ENCODE measurements at places on chromosomes 16 and 17. TPM values are rescaled to one million over a fixed set of nuclear protein-coding genes. Genes with fewer than 3 reads are reported as not detected.

DNA sequence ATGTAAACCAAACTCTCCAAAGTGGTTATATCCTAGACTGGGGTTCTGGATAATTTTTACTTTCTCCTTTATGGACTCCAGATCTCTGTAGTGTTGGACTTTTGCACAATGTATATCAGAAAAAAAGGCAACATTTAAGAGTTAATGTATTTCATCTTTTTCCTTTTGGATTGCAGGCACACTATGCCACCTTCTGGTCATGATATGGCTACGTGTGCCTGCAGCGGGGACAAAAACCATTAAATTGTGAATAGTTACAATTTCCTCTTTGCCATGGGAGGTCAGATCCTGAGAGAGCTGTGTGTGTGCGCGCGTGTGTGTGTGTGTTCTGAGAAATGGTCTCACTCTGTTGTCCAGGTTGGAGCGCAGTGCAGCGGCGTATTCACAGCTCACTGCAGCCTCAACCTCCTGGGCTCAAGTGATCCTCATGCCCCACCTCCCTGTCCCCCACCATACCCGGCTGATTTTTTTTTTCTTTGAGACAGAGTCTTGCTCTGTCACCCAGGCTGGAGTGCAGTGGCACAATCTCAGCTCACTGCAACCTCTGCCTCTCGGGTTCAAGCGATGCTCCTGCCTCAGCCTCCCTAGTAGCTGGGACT is 4.3 kb upstream of the SGF29 start:
- no peak overlapping the region for H3K4me3 ChIP-seq
- H3K27me3 ChIP-seq, result peaks cover 7% of the 10 kb centered on the region
- H3K36me3 ChIP-seq, result no peaks in the 10 kb centered on the region
- DNase-seq, result peak; percentile 53
- no peak overlapping the region for H3K27ac ChIP-seq
- 0 out of 2 replicates have a peak, but pooled peaks cover under 1% of the 10 kb centered on the region for H3K4me1 ChIP-seq

DNA sequence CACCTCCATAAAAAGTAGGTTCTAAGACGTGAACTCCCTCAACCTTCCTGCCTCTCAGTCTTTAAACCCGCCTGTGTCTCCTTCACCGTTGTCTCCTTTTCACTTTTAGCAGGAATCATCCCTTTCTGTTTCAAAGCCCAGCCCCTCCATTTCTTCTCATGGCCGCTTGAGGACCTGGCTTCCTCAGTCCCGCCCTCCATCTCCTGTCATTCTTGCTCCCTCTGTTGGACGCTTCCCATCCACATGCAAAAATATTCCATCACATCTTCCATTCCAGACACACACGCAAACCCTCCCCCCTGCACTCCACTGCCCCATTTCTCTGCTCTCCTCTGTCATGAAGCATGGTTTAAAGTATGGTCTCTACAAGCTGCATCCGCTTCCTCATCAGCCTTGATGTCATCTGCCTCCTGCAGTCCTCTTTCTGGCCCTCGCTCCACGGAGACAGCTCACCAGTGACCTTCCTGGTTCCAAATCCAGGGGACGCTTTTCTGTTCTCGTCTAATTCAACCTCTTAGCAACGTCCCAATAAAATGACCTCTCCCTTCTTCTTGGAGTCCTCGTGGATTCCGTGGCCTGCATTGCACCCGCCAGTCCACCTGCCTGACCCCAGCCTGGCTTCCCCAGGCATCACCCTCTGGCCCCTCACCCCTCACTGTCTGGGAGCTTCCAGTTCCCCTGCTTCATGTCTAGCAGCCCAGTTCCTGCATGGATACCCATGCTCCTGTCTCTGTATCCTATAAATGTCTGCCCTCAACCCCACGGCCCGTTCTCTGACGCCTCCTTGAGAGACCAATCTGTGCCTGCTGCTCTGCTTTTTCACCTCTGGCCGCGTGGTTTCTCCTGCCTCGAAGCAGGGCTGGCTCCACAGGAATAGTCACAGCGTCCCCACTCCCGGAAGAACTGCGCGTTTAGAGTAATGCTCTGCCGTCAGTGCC is 26.2 kb downstream of the ANKRD40 start:
- peaks cover 10% of the 10 kb centered on the region for H3K4me1 ChIP-seq
- peaks cover 2% of the 10 kb centered on the region for H3K36me3 ChIP-seq
- peak; percentile 82 for DNase-seq

DNA sequence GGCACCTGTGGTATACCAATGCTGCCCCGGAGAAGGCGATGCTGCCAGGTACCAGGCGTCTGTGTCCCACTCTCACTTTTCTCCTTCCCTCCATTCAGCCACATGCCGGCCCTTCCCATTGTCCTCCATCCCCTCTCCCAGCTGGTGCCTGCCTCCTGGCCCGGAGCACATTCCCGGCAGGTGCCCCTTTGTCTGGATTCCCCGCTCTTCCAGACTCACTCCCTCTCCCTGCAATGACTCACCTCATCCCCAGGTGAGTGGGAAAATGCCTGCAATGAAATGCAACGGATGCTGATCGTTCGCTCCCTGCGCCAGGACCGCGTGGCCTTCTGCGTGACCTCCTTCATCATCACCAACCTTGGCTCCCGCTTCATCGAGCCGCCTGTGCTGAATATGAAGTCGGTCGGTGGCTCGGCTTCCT is 10.4 kb upstream of the KDM6B start:
- no peak overlapping the region for H3K27ac ChIP-seq
- H3K4me3 ChIP-seq, result no peak overlapping the region
- no peaks in the 10 kb centered on the region for H3K4me1 ChIP-seq

DNA sequence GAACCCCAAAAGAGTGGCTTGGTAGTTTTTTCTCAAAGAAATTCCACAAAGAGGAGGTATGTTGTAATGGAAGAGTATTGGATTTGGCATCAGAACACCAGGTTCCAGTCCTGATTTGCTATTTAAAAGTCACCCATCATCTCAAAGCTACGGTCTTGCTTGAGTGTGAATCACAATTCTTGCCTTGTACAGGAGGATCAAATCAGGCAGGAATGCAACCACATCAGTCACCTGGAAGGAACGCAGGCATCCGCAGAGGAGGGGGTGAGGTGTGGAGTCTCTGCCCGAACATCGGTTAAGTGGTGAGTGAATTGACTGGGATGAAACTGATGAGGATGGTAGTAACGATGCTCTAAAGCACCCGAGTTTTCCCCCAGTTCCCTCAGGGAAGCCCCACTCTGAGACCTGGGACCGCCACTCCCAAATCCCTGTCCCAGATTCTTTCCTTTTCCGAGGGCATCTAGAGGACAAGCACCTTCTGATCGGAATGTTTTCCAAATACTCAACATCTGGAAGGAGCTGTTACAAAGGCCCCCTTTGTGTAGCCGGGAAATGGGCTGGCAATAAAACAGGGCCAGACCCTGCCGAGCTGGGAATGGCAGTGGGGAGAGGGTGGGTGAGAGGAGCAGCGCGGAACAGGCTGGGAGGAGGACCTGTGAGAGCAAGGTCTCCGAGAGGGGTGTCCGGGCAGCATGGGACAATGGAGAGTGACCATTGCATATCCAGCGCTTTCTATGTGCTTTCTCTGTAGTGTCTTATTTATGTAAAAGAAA is 469.6 kb downstream of the SLC39A11 start:
- H3K27me3 ChIP-seq, result peaks cover 25% of the 10 kb centered on the region
- H3K36me3 ChIP-seq, result no peaks in the 10 kb centered on the region
- no peak overlapping the region for H3K4me3 ChIP-seq
- no peak overlapping the region for H3K27ac ChIP-seq
- DNase-seq, result no peak
- no peaks in the 10 kb centered on the region for H3K4me1 ChIP-seq

GRCh38 chr17:80882926-80883685 is 108.5 kb upstream of the CHMP6 start:
- H3K27me3 ChIP-seq, result no peaks in the 10 kb centered on the region
- DNase-seq, result no peak
- H3K4me3 ChIP-seq, result no peak overlapping the region
- H3K27ac ChIP-seq, result no peak overlapping the region

- no peak overlapping the region for H3K27ac ChIP-seq
- no peaks in the 10 kb centered on the region for H3K36me3 ChIP-seq
- no peak overlapping the region for H3K4me3 ChIP-seq
These were observed 5.1 kb downstream of the TTYH2 start for GRCh38 chr17:74218436-74218835.

GRCh38 chr16:28897826-28898225 is 19.5 kb downstream of the ATP2A1 start:
- H3K27me3 ChIP-seq, result no peaks in the 10 kb centered on the region
- no peaks in the 10 kb centered on the region for H3K4me1 ChIP-seq
- H3K27ac ChIP-seq, result no peak overlapping the region
- H3K4me3 ChIP-seq, result no peak overlapping the region

DNA sequence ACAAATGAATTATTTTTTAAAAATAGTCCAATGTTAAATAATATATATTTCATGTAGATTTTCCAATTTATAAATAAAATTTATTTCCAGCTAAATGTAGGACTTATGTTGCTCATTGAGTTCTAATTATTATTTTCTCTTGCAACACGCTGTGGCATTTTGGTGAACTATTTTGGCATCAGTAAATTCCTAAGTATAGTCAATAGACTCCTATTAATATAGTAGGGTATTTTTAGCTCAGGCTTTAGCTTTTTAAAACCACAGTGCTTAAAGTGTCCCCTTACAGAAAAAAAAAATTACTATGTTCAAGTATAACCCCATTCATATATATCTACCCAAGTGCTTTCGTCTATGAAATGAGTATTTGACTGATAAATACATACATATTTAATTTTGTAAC is 919.2 kb upstream of the SOX9 start:
- H3K27me3 ChIP-seq, result no peaks in the 10 kb centered on the region
- H3K27ac ChIP-seq, result no peak overlapping the region
- no peaks in the 10 kb centered on the region for H3K36me3 ChIP-seq
- no peak overlapping the region for H3K4me3 ChIP-seq
- no peak for DNase-seq

Gene MT1F
- total RNA-seq, result not detected

Gene SEZ6L2
- total RNA-seq, result 0.72 TPM

Gene KRTAP9-2
- total RNA-seq, result not detected

Gene CDYL2
- total RNA-seq, result 3.9 TPM

Gene TRPV2
- 30.8 TPM for total RNA-seq

Gene FAM20A
- not detected for total RNA-seq
